Activated CD4-positive, alpha-beta T cell treated with anti-CD3 and anti-CD28 coated beads, Interleukin-10, Interleukin-2, amounts not matched to agents 100 ng/mL and 50 ng/mL, durations not matched to agents 16 hours and 8 hours (primary cell): ENCODE measurements at places on chromosomes 4 and X.

- no peak for DNase-seq
Measured at GRCh38 chrX:79138658-79139241, 5.7 kb upstream of the GPR174 start.

- peak; percentile 22 for DNase-seq
Measured at GRCh38 chr4:86720508-86721068, 126.5 kb downstream of the PTPN13 start.

DNA sequence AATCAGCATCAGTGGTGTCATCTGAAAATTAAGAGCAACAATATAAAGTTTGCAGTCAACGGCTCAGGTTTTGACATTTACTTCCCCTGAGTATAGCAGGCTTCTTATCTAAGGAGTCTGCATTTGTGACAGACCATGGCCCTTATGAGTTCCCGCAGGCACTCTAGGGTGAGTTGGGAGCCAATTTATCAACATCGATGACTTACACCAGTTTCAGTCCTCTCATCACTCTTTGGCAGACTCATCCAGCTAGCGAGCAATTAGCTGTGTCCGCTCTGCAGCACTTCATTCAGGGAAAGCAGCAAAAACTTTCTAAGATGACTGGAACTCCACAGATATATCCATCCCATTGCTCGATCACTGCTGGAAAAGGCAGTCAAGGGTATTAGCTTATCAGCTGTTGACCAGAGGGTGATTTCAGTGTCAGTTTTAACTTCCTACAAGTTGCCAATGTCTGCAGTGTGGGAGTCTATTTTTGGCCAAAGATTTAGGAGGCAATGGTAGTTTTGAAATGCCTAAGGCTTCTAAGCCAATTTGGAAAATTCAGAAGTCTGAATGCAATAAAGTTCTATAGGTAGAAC, 625.1 kb upstream of the TENM3 start:
- no peak for DNase-seq

DNA sequence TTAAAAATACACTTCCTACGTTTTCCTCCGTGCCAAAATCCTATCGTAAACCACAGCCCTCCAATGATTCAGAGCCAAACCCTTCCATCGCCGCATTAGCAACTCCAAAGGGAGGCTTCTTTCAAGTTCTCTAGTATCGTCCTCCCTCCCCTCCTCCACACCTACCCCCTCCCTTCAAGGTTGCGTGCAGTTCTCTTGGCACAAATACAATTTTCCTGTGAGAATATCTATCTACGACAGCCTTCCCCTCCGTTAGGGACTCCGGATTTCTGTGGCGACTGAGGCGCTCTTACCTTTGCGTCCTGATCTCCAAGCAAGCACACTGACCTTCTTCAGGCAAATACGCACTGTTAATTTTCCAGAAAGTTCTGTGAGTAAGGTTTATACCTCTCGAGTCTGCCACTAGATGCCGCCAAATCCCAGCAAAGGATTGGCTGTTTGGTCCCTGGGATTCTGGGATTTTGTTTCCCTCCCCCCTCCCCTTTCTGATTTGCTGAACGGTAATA, 1.2 kb upstream of the MORF4L2 start:
- peak; percentile 64 for DNase-seq

GRCh38 chrX:79259073-79259689, 108.0 kb downstream of the ITM2A start:
- DNase-seq = peak; percentile 91

DNA sequence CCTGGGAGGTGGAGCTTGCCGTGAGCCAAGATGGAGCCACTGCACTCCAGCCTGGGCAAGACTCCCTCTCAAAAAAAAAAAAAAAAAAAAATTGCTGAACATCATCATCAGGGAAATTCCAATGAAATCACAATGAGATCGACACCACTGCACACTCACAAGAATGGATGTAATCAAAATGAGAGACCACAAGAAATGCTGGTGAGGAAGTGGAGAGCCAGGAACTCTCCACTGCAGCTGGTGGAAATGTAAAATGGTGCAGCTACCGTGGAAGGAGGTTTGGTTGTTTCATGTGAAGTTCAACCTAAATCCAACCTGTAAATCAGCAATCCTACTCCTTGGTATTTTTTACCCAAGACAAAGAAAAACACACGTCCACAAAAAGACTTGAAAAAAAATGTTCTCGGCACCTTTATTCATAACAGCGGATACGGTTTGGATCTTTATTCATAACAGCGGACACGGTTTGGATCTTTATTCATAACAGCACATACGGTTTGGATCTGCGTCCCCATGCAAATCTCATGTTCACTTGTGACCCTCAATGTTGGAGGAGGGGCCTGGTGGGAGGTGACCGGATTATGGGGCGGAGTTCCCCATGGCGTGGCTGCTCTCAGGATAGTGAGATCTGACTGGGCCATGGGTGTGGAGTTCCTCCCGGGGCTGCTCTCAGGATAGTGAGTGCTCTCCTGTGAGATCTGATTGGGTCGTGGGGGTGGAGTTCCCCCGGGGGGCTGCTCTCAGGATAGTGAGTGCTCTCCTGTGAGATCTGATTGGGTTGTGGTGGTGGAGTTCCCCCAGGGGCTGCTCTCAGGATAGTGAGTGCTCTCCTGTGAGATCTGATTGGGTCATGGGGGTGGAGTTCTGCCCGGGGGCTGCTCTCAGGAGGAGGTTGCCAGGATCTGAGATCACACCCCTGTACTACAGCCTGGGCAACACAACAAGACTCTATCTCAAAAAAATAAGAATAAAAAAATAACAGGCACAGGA, 7.7 kb downstream of the GAK start:
- DNase-seq = peak; percentile 49

GRCh38 chr4:82057990-82058544, 315.7 kb downstream of the HNRNPD start:
- no peak for DNase-seq

GRCh38 chrX:106397788-106398538, 213.8 kb upstream of the RADX start:
- DNase-seq = peak; percentile 5

DNA sequence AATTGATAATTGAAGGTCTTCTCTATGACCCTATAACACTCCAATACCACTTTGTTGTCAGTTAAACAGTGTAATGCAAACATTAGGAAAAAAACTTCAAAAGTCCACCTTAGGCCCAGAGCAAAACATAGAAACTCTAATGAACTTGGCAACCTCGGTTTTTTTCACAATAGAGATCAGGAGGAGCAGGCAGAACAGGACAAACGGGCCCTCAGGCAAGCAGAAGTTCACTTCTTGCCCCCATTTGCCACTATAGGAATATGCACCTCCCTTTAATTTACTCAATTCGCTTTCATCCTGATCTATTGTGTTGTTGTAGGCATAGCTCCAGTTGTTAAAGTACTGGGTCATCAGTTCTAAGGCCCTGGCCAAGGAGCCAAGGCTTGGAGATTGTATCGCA, 18.2 kb downstream of the ACOX3 start:
- no peak for DNase-seq

DNA sequence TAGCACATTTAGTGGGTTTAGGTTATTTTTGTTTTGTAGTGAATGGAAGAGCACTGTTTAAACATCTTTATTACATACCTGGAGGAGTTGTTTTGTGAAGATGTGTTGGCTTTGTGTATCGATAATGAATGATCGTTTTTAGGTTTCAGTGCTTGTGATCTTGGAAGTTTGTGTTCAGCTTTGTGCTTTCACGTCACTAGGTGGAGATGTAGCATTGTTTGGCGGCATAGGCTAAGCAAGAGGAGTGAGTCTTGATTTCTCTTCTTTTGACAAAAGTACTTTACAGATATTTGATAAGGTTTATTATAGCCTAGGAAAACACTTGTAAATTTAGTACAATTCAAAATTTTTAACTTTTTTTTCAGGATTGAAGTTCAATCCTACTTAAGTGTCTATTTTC, 50.4 kb downstream of the PDK3 start:
- DNase-seq = no peak

- DNase-seq = no peak
Measured at GRCh38 chr4:168908851-168909273, 101.2 kb downstream of the CBR4 start.

DNA sequence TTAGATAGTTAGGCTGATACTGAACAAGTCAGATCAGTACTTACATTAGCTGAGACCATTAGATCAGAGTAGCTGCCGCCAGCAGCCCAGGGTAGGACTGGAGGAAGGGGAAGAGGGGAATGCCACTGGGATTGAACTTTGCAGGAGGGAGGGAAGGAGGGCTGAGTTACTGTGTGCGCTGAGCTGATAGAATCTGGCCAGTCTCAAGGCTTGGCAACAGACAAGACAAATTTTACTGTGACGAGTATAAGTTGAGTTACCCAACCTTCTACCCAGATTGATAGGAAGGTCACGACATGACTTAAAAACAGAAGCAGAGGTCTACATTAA, 372.1 kb downstream of the OPHN1 start:
- DNase-seq = no peak

GRCh38 chrX:112211459-112211858, 128.9 kb upstream of the TRPC5 start:
- peak; percentile 71 for DNase-seq

DNA sequence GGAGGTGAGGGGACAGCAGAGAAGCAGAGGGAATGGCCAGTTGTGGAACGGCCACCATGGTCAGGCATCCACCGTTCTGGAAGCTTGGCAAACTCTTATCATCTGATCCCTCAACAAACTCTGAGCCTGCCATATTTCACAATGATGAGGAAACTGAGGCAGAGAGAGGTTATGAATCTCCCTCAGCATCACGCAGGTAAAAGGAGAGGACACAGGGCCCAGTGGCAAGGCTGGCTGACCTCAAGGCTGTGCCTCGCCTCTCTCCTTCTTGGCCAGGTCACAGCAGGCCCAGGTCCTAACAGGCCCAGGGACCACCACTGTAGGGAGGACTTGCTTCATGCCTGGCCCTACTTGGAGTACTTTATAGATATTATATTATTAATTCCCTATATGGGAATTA, 242.8 kb downstream of the EVC2 start:
- DNase-seq = no peak
